SW480 (cell line): ENCODE measurements at places on chromosomes 7 and 10.

DNA sequence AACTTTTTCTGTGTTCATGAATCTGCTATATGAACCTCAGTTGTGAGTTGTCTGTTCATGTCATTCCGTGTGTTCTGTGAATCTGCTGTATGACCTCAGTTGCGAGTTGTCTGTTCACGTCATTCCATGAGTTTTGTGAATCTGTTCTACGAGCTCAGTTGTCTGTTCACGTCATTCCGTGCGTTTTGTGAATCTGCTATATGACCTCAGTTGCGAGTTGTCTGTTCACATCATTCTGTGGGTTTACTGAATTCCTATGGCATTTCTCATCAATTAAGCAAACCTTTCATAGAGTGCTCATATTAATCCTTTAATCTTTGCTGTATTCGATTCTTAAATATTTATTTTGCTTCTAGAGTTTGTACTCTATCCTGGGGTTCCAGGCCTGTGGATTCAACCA, 150.6 kb downstream of the DIP2C start:
- no peak for DNase-seq

DNA sequence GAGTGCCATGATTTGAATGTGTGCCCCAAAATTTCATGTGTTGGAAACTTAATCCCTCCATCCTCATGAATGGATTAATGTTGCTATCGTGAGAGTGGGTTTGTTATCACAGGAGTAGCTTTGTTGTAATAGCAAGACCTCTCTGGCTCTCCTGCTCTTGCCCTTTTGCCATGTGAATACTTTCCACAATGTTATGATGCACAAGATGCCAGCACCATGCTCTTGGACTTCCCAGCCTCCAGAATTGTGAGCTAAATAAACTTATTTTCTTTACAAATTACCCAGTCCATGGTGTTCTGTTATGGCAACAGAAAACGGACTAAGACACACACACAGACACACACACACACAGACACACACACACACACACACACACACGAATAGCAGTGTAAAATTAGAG, 51.3 kb upstream of the TM9SF3 start:
- no peak for DNase-seq

DNA sequence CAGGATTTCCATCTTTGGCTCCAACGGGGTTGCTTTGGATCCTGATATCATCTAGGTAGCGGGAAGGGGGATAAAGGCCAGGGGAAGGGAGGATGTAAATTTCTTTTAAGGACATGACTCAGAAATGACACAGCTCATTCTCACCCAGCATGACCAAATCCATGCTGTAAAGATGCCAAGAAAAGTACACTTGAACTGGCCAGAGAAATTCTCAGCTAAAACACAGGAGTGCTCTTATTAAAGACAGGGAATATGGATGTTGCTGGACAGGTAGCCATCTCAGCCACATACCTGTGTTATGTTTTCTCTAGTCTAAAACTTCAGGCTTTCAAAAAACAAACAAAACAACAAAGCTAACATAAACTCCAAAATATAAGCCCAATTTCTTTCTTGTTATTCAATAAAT, 68.3 kb downstream of the NAMPT start:
- DNase-seq = peak; percentile 61

DNA sequence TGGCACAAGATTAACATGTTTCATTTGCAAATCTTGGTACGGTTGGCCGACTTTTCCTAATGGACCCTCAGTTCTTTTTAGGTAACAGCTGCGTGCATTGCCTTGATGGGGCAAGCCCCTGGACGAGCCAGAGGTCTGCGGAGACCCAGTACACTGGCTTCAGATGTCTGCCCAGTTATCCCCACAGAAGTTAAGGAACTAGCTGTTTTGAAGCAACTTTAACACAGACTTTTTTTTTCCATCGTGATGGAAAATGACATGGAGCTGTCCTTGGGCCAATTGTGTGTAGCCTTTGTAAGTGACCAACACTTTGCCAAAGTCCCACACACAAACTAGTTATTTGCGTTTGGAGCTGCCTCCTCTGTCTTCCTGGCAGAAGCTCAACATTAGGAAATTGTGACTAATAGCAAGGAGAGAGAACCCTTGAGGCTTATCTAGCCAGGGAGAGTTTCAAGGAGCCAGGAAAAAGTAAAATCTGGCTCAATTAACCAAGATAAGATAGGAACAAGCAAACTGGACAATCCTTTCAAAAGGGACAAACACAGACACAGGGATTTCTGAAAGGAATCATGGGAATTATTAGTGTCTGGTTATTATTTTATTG, 99.6 kb upstream of the BMPER start:
- no peak for DNase-seq

- DNase-seq = no peak
Measured at GRCh38 chr10:86370006-86370585, 3.5 kb upstream of the GRID1 start.

DNA sequence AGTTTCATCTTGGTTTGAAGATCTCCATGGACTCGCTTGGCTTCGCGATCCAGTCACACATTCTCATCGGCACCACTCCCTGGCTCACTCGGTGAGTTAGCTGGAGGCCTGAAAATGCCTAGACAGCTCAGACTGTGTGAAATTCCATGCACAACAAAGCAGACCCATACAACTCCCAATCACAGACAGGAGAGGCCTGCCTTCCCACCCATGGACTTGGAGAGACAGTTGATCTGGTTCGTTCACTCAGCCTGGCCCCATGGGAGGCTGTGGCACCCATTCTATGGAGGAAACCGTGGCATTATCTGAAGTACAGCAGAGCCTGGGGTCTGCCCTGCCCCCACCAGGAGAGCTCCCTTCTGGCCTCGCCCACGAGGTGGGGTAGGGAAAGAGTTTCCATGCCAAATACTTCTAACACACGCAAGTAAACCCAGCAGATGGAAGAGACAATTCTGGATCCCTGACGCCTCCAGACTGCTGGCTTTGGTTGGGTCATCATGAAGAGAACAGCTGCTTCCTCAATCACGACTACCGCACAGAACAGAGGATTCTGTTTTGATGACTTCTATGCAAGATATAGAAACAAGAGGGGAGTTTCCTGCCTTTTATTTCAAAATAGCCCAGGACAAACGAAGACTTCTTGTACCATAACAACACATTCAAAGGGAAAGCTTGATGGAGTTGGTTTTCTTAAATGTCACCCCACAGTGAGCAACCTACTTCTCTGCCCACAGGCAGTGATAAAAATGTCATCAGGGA, 15.9 kb downstream of the FAM53B start:
- DNase-seq = no peak

- no peak for DNase-seq
Measured at GRCh38 chr7:74304550-74304949, 15.3 kb downstream of the CLIP2 start.

GRCh38 chr10:113865901-113866300, 11.4 kb downstream of the NHLRC2 start:
- DNase-seq = no peak

GRCh38 chr10:88236121-88236743, 346.9 kb downstream of the RNLS start:
- no peak for DNase-seq

DNA sequence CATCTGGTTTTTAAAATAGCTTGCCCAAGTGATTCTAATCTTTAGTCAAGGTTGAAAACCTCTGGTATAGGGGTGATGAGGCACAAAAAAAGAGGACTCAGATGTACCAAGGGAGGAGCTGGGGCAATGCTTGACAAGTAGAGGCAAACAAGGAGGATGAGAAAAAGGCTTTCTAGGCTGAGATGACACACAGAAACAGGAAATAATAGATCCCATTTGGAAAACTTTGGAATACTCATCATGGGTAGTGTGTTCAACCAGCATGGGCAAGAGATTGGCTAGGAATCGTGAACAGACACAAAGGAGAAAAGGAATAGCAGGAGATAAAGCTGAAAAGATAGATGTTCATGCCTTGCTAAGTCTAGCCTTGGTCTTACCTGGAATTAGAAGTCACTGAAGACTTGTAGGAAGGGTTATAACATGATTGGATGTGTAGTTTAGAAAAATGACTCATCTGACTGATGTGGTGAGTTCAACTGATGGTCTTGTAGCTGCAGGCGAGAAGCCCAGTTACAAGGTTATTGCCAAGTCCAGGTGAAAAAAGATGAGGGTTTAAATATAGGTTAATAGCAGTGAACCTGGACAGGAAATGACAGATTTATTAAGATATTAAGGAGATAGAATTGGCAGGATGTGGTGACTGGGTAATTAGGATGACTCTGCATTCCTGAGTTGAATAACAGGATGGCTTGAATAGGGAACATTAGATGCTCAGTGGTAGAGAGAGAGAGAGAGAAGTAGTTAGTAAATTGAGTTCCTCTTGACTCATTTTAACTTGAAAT, 214.0 kb upstream of the LRGUK start:
- DNase-seq = peak; percentile 35

DNA sequence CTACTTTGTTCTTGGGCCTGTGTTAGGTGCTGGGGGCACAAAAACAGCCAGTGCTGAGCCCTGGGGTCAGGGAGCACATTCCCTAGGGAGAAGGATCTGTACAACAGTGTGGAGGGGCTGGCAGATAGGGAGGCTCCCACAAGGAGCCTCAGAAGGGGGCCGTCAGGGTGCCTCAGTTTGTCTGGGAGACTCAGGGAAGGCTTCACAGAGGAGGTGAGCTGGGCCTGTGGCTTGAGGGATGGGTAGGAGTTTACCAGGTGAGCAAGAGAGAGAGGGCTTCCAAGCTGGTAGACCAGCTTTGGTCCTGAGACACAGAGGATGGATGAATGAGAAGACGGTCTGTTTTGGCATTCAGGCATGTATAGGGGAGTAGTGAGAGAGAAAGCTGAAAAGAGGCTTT, 52.1 kb downstream of the CAMK1D start:
- DNase-seq = no peak

- DNase-seq = no peak
Measured at GRCh38 chr10:62637249-62638061, 167.1 kb upstream of the ADO start.

GRCh38 chr10:5446390-5446926, 34.1 kb downstream of the NET1 start:
- peak; percentile 95 for DNase-seq

- DNase-seq = no peak
Measured at GRCh38 chr10:97805096-97805884, 33.5 kb upstream of the SFRP5 start.

DNA sequence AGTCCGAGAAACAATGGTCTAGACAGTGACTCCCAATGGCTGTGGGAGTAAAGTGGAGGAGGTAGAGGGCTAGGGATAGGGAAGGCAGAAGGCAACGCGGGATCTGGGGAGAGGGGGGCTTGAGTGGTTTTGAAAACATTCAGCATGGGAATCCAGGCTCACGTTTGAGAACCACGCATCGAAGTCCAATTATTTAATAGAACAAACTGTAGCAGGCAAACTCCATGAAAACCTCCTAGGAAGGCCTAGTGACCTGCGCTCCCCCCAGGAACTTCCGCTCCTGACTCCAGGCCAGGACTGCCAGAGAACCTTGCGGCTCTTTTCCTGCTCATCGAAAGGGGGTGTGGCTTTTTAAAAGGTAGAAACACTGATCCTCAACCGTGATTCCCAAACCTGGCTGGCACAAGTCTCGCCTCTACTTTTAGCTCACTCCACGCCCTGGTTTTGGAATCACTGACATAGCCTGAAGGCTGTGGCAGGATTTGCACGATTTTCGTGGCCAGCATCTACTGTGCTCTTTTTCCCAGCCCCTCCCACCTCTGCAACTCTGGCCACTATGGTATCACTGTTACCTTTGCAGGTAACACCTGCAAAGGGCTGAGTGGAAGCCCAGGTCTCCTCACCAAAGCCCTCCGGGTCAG, 43.4 kb downstream of the MYOF start:
- DNase-seq = peak; percentile 89

DNA sequence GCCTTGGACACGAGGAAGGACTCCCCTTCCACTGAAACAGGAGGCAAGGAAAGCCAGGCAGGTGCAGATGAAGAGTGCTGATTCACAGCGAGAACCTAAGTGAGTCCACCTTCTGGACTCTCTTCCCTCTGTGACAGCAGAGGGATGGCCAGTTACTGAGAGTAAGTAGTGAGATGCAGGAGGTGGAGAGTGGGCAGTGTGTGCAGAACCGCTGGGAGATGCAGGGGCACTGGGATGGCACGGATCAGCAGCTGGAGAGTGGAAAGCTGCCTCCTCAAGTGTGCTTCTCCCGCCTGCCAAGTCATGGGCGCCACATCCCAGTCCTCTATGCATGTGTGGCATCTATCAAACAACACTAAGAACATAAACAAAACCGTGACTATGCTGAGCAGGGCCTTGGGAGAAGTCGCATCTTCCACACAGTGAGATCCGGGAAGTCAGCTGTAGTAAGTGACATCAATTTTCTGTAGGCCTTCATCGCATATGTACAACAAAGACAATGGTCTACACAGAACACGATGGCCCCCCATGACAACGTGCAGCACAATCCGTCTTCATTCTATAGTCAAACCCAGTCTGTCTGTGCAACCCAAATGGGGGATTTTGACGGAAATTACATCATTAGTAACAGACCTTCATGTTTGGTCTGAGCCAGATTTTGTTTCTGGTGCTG, 217.4 kb upstream of the KLF14 start:
- no peak for DNase-seq

DNA sequence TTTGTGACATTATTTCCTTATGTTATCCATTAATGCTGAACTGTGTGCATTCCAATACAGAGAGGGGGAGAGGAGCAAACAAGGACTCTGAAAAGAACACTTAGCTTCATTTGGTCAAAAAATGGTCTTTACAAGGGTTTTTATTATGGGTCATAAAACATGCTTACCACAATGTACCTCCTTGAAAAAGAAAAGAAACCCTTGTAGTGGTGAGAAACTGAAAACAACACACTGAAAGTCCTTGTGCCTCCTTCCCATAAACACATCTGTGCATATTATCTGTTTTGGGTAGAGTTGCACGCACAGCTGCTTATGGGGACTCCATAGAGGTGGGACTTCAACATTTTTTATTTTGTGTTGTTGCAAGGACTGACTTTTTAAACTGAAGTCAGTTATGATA, 98.7 kb downstream of the CDK6 start:
- no peak for DNase-seq

DNA sequence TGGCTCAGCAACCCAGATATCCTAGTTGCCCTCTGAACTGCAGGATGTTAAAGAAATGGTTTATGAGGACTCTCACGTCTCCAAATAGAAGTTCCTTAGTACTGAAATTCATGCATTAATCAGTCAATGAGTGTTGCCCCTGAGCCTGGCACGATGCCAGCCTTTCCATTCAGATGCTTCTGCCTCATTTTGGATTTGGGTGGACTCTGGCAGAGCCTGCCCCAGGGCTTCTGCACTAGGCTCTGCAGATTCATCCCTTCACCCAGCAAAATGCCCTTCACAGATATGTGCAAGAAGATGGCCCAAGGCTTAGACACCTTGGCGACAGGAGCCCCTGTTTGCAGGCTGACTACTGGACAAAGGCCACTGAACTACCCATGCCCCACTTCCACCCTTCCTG, 747.8 kb downstream of the GRID1 start:
- DNase-seq = no peak
